Thoracic aorta endothelial cell (primary cell): ENCODE measurements at places on chromosomes 6 and 20. TPM values are rescaled to one million over a fixed set of nuclear protein-coding genes. Genes with fewer than 3 reads are reported as not detected.

Gene PSORS1C2
- not detected in 2 replicates for total RNA-seq

Gene LTA
- not detected in 2 replicates for total RNA-seq

Gene TNFRSF6B
- 13.2 and 15.5 TPM in 2 replicates for total RNA-seq

Gene IL22RA2
- not detected in 2 replicates for total RNA-seq

Gene CDSN
- total RNA-seq: not detected in 2 replicates

Gene ME1
- 28.5 and 48.2 TPM in 2 replicates for total RNA-seq

Gene OR12D3
- not detected in 2 replicates for total RNA-seq

Gene GJA10
- not detected in 2 replicates for total RNA-seq

Gene EDN3
- not detected in 2 replicates for total RNA-seq

Gene OPN5
- not detected in 2 replicates for total RNA-seq

Gene HLA-DQA2
- not detected in 2 replicates for total RNA-seq
